ENCODE measurements at places on chromosomes 11 and 22.

DNA sequence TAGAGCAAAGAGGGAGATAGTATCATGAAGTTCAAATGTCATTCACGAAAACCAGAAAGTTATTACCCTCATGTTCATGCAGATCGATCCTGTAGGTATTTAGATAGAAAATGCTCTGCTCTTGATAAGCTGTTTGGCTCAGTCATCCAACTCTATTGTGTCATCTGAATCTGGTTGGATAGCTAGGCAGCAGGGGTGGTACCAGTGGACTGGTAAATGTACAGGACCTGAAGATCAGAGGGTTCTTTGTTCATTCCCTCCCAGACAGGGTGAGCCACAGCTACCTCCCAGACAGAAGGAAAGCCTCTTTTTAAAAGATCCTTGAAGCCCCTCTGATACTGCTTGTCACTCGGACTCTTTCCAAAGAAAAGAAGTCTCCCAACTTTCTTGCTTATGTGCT is 29.8 kb upstream of the DRD2 start:
- DNase-seq, result no peak

DNA sequence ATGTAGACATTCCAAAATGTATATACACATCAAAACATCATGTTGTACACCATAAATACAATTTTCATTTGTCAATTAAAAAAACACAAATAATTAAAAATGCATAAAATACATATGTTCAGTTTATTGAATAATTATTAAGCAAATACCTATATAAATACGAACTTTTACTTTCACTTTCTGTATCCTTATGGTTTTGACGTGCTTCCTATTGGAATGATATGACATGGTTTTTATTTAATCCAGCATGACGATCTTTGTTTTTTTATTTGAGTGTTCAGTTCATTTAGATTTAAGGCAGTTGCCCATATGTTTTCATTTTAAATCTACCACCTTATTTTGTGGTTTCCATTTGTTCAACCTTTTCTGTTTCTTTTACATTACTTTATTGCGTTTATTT is 198.3 kb upstream of the PLET1 start:
- DNase-seq, result peak; percentile 9

- DNase-seq, result no peak
These were observed 16.3 kb upstream of the CTSD start for GRCh38 chr11:1779806-1780699.

GRCh38 chr11:91984033-91984584 is 240.5 kb upstream of the FAT3 start:
- DNase-seq, result peak; percentile 10

- DNase-seq, result peak; percentile 15
These were observed 9.1 kb downstream of the CTSF start for GRCh38 chr11:66559142-66559865.

DNA sequence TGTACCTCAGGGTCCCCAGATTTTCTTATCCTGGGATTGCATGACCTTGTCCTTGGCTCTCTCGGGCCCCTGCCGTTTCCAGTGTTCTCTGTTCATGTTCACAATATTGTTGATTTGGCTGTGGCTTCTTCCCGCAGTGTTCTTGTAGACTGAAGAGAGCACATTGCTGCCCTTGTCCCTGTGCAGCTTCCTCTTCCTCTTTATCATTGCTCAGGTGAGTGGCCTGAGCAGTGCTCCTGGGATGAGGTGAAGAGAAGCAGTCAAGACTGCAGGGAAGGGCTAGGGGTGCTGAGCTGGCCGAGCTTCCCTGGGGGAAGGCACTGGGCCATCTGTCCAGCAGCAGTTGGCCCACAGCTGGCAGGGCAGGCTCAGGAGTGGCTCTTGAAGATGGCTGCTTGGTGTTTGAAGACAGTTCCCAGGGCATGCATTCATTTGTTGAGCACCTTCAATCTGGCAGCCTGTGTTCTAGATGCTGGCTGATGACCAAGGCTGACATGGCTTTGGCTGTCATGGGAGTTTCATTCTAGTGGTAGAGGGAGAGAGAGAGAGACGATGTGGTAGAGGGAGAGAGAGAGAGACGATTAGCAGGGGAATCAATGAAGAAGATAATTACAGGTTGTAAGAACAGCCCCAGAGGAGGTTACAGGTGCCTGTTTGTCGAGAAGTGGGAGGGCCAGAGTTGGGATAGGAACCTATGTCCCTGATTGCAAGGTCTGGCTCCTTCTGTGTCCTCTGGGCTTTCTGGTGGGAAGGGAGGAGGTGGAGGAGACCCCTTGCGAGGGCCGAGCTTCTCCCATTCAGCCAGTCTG is 17.4 kb downstream of the BMAL1 start:
- no peak for DNase-seq

DNA sequence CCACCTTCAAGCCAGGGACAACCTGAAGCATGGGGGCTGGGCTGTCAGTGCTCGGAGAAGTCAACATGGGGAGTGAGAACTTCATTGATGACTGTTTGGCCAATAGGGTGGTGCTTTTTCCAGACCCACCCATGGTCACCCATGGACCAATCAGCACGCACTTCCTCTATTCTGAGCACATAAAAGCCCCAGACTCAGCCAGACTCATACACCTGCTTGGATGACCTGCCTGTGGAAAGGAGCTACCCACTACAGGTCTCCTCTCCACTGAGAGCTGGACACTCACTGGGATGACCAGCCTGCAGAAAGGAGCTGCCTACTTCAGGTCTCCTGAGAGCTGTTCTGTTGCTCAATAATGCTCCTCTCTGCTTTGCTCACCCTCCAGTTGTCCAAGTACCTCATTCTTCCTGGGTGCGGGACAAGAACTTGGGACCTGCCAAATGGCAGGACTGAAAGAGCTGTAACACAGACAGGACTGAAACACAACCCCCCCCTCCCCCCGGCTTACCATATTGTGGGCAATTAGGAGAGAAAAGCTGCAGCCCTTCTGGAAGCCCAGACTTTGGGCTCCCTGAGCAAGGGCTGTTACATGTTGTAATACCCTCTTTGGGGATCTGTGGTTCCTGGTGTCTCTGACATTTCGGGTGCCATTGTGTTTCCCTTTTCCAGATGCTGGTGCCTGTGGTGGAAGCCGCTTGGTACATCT is 44.4 kb upstream of the WNT11 start:
- DNase-seq, result no peak

- no peak for DNase-seq
These were observed 6.4 kb downstream of the BIK start for GRCh38 chr22:43116932-43117331.

DNA sequence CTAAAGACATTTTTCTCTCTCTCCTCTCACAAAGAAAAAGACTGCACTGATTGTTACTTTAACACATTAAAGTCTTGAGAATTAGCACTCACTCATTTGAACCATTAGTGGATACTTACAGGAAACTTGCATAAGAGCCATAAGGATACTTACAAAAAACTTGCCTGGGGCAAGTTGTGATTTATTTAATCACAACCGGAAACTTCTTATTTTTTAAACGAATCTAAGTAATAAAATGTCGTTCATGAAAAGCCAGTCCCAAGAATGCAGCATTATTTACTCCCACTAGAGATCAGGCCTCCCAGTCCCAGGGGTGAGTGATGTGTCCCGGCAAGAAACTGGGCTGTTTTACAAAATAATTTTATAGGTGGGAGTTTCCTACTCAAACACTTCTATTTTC is 59.3 kb upstream of the TTC12 start:
- no peak for DNase-seq

GRCh38 chr22:44891791-44892190 is 118.0 kb downstream of the PHF21B start:
- no peak for DNase-seq

GRCh38 chr11:15577519-15577918 is 462.8 kb downstream of the INSC start:
- no peak for DNase-seq

DNA sequence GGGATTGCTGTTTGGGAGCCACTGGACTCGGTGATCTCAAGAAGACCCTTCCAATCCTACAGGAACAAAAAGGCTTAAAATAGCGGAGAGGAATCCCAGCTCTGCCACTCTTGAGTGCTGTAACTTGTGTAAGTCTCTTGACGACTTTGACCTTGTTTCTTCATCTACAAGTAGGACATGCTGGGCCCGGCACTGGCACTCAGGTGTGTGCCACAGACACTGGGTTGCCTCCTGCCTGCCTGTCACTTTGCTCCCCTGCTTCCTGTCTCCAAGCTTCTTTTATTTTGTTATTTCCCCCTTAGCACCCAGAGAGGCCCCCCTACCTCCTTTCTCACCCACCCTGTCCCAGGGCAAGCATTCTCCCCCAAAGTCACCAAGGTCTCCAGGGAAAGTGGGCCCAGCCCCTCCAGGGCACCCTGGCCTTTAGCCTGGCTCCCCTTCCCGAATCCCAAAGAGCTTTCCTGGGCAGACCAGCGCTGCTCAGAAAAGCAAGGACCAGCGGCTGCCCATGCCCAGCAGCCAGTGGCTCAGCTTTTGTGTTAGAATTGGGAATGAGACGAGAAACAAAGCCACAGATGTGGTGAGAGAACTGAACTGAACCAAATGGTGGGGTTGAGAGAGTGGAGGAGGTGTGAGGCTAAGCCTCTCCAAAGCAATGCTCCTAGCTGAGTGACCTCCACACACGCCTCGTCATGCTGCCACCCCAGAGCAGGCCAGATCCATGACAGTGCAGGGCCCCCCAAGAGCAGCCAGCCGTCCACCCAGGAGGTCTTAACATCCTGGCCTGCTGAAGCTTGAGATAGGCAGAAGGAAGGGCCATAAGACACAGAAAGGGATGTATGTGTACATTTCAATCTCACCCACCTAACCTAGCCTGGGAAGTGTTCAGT is 4.5 kb downstream of the TRIM29 start:
- DNase-seq, result no peak

GRCh38 chr22:23778577-23778900 is 5.9 kb downstream of the MMP11 start:
- DNase-seq, result no peak

DNA sequence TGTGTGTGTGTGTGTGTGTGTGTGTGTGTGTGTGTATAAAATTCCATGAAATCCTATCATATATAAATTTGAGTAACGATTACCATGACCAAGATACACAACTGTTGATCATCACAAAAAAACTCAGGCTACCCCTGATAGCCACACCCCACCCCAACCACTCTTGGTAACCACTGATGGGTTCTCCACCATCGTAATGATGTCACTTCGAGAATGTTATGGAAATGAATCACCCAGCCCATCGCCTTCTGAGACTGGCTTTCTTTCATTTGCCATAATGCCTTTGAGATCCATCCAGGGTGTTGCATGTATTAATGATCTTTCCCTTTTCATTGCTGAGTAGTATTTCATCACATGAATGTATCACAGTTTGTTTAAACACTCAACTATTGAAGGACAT is 496.0 kb downstream of the MIAT start:
- peak; percentile 31 for DNase-seq

GRCh38 chr11:69293087-69293486 is 868 bp upstream of the MYEOV start:
- DNase-seq, result peak; percentile 21

GRCh38 chr11:2481253-2481652 is 36.4 kb downstream of the KCNQ1 start:
- no peak for DNase-seq

DNA sequence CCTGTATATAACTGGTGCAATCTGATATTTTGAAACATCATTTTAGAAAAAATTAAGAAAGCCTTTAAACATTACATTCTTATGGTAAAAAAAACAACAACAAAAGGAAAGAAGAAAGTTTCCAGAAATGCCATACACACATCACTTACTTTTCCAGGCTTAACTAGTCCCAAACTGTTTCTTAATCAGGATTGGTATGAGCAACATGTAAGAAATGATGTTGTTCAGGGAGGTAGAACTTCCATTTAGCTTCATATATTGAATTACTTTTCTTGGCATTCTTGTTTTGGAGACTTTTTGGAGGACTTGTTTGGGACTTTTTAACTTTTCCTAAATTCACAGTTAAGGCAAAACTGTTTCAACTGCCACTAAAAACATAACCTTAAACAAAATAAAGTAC is 791.5 kb downstream of the METTL15 start:
- DNase-seq, result peak; percentile 1

GRCh38 chr11:114157476-114158050 is 98.1 kb downstream of the ZBTB16 start:
- no peak for DNase-seq

DNA sequence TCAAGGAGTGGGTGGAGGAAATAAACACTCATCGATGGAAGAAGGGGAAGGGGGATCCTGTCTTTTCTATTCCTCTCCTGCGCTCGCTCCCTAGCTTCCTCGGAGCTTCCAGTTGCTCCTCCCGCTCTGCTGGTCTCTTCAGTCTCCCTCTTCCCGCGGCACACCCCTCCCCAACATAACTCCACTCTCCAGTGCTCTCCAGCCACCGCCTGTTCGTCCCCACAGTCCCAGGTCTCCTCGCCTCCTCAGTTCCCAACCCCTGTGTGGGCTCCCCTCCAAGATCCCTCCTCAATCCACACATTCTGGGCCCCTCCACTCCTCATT is 438 bp downstream of the ZW10 start:
- peak; percentile 17 for DNase-seq

- no peak for DNase-seq
These were observed 52.7 kb downstream of the TBC1D22A start for GRCh38 chr22:46815132-46815531.

GRCh38 chr11:41613326-41613725 is 153.9 kb upstream of the LRRC4C start:
- DNase-seq, result peak; percentile 71

- DNase-seq, result no peak
These were observed 9.7 kb downstream of the SLN start for GRCh38 chr11:107702109-107702660.

DNA sequence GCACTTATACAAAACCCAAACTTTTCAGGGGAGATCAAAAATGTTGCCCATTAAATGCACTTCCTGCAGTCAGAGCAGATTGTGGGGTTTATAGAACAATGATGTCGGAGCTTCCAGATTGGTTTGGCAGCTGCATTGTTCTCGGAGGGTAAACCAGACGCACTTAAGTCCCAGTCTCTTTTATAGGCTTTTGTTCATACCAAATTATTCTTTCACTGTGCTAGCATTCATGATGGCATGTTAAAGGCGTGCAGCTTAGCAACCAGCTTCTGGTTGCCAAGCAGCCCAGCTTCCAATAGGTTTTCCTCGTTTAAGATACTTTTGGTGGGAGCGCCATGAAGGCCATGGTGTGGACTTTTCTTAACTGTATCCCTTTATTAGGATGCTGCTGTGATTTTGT is 40.9 kb downstream of the ZC3H12C start:
- DNase-seq, result no peak

DNA sequence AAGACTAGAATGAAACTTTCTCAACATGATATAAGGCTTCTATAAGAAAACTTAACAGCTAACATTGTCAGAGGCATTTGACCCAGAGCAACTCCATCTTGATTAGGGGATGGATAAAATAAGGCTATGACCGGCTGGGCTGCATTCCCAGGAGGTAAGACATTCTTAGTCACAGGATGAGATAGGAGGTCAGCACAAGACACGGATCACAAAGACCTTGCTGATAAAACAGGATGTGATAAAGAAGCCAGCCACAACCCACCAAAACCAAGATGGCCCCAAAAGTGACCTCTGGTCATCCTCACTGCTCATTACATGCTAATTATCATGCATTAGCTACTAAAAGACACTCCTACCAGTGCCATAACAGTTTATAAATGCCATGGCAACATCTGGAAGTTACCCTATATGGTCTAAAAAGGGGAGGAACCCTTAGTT is 135.2 kb downstream of the TTC28 start:
- no peak for DNase-seq

GRCh38 chr11:66328302-66329144 is 7.7 kb downstream of the RIN1 start:
- peak; percentile 84 for DNase-seq

All from fibroblast of skin of scalp (primary cell).